Activated CD4-positive, alpha-beta T cell treated with anti-CD3 and anti-CD28 coated beads, Interleukin-2, amount 10 ng/mL, durations not matched to agents 7 days and 5 days (primary cell): ENCODE measurements at places on chromosomes 12 and 14.

DNA sequence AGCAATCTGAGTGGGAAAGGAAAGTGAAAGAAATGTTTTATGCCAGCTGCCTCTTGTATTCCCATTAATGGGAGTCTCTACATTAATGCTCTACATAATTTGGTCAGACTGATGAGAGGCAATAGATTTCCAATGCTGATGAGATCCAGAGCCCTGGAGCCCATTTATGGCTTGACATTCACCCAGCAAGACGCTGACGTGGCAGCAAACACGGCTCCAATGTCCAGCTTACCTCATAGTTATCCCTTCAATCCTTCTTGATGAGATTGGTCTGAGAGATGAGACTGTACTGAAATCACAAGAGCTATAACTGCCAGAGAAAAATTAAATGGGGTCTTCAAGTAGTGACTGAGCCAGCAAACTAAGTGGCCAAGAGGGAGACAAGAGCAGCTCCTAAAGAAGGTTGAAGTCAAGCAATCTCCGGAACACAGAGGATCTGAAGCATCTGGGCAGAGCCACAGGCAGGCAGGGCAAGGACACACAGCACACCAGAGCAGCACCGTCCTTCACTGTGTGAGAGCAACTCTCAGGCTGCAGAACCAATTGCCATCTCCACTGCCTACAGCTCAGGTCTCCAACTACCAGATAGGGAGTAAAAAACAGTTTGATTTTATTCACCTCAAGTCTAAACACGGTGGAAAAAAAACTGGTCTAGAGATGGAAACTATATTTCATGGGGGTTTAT is 7.3 kb upstream of the MYO1A start:
- no peak for DNase-seq

DNA sequence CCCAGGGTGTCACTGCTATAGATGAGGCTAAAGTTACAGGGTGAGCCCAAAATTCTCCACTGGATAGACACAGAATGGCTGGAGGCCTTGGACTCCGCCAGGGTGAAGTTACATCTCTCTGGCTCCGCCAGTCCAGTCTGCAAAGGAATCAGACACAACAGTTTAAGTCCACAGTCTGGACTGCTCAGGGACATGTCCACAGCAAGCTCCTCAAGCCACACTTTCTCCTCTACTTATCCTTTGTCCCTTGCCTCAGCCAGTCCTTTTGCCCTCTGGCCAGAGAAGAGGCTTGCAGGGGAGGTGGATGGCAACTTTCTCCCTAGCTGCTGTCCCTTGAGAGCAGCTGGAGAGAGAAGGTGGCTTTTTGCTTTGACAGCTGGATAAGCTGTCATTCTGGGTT is 28.0 kb downstream of the PTPRB start:
- no peak for DNase-seq

GRCh38 chr14:55131370-55132137 is 2.5 kb downstream of the LGALS3 start:
- DNase-seq = no peak

GRCh38 chr14:24613241-24613640 is 3.8 kb upstream of the GZMH start:
- no peak for DNase-seq

GRCh38 chr14:60309867-60310552 is 61.0 kb downstream of the PPM1A start:
- no peak for DNase-seq

DNA sequence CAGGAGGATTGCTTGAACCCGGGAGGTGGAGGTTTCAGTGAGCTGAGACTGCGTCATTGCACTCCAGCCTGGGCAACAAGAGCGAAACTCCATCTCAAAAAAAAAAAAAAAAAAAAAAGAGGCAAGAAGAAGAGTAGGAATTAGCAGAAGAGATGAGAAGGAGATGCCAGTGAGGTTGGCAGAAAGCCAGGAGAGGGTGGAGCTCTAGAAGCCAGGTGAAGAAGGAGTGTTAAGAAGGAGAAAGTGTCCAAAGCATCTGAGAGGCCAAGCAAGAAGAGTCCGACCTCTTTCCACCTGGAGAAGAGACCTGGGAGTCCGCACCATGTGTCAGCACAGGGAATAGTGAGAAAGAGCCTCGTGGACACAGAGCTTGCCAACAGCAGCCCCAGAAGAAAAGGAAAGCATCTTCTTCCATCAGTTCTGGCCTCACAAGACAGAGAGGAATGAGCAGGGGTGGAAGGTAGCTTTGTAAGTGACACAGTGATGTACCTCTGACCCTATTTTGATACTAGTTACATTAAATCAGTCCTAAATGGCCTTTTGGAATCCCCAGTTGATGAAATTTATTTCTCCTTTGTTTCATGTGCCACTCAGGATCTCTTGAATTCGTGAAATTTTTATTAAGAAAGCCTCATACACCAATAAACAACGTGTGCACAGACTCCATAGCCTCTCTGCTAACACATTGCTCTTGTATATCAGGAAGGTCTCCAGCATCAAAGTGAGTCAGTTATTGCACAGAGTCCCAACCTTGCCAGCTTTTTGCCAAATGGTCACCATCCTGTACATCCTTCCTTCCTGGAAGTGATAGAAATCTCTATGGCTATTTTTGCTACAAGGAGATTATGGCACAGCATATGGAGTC is 70.6 kb downstream of the SAMD4A start:
- no peak for DNase-seq

DNA sequence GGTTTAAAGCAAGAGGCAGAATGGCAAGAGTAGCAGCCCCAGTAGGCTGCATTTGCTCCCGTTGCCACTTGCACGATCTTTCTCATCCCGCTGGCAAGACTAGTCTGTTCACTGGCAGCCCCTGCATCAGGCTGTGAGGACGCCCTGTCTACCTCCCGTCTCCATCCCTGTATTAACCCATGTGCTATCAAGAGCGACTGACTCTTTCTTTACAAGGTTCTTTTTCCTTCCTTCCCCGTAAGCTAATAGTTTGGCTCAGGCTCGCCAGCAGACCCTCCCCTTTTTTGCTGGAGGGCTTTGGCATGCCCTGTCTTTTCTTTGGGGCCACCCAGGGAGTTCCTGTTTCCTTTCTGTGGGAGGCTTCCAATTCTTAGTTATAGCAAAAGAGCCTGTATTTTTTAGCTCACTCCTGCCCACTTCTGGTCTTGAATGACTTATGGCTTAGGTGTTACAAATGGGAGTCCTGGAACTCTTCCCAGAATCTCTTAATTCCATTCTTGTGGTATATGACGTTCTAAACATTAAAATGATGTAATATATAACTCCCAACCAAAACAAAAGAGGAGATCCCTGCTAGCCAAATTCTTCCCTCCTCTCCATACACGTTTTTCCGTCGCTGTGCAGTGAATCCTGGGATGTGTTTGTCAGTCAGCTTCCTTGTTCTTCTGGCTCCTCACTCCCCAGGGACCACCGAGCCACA is 149.0 kb downstream of the PRKCH start:
- DNase-seq = no peak

DNA sequence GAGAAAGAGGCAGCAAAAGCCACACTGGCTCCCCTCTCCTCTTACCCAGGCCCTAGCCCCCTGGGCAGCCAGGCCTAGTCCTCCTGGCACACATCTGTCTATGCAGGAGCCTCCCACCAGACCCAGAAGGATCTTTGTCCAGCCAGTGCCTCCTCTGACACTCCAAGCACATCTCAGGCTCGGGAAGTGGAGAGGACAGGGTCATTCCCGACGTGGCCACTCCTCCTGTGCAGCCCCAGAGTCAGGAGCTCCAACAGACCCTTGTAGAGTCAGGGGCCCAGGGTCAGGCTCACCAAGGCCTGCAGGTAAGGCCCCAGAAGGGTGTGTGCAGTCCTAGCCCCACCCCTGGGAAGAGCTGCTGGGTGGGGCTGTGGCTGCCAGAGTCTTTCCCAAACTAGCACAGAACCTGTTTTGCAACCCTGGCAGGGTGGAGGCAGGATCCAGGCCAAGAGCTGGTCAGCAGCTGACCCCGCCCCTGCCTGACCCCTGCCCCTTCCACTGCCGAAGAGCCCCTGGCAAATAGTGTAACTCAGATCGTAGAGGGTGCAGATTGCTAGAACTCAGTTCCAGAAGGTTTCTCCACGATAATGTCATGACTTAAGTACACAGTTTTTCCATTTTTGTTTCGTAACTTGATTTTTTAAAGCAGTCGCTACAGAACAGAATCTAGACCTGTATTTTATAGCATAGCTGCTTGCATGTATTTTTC is 26.6 kb upstream of the PNMA1 start:
- DNase-seq = no peak

- DNase-seq = no peak
Measured at GRCh38 chr12:108772891-108773797, 41.8 kb upstream of the CORO1C start.

DNA sequence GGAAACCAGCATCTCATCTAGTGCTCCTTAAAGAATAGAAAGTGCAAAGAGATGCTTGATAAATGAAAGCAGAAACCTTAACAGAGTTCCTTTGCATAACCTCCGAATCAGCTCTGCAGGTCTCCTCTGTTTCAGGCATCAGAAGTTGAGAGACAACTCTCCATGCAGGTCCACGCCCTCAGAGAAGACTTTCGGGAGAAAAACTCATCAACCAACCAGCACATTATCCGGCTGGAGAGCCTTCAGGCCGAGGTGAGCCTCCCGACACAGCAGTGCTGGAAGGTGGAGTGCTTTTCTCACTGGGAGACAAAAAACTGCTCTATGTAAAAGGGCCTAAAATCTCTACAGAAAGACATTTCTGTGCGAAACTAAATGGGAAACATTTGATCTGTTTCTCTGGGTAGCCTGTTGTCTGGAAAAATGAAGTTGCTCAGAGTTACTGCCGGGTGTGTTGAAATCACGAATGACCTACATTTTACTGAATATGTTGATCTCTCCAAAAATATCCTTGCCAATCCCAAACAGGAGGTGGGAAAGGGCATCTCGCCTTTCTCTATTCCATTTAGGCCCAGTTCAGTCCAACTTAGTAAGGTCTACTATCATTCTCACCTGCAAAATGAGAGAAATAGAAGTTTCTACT is 54.9 kb downstream of the RAB35 start:
- no peak for DNase-seq

DNA sequence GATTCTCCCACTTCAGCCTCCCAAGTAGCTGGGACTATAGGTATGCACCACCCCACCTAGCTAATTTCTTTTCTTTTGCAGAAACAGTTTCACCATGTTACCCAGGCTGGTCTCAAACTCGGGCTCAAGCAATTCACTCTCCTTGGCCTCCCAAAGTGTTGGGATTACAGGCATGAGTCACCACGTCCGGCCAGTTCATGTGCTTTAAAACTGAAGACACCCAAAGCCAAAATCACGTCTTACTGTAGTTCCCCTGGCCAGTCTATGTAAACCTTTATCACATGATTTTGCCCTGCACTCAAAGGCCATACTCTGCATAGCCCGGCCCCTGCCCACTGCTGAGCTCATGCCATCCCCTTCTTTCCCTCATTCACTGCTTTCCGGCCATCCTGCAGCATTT is 4.5 kb downstream of the ALKBH2 start:
- DNase-seq = no peak

- no peak for DNase-seq
Measured at GRCh38 chr12:56616244-56616643, 13.9 kb downstream of the BAZ2A start.
